COLO829 (cell line): ENCODE measurements at places on chromosomes 1 and 21.

- no peak for DNase-seq
These were observed 619.0 kb upstream of the CHRM3 start for GRCh38 chr1:238767321-238767720.

GRCh38 chr21:38753557-38753971 lies 52.2 kb upstream of the ETS2 start:
- no peak for DNase-seq

GRCh38 chr1:86504137-86504479 lies 35.4 kb downstream of the CLCA1 start:
- DNase-seq, result no peak

DNA sequence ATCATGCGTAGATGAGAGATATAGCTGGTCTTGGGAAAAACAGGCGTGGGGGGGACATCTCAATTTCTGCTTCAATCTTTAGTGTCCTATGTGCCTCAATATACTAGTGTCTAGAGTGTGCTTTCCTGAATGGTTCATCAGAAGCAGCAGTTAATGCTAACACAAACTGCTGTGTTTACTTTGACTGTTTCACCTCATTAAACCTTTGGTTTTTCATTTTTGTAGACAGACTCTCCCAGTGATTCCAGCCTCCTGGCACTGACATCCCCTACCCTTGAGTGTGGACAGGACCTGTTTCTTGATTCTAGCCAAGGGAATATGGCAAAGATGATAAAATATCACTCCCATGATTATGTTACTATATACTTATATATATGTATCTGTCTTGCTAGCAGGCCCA lies 37.6 kb downstream of the ZYG11A start:
- DNase-seq, result no peak

GRCh38 chr21:25243808-25244207 lies 363.5 kb downstream of the MRPL39 start:
- no peak for DNase-seq

DNA sequence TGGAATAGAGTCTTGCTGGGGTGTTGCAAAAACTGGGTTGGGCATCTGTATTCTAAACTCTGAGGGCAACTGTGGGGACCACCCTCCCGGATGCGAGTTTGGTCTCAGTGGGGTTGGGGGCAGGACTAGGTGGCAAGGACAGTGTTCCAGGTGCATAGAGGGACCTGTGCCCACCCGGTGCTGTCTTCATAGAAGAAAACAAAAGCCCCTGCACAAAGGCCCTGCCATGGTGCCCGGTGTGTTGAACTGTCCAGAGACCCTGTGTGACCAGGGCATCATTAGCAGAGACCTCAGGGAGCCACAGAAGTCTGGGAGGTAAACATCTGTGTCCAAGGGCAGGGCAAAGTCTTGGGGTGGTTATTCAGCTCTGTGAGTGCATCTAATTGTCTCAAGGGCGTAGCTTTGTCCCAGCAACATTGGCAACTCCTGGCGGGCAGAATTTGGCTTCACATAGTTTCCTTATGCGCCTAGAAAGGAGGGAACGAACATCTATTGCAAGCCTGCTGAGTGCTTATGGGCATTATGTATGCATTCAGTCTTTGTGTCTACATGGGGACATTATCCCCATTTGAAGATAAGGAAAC lies 72.2 kb upstream of the IFFO2 start:
- DNase-seq, result no peak

DNA sequence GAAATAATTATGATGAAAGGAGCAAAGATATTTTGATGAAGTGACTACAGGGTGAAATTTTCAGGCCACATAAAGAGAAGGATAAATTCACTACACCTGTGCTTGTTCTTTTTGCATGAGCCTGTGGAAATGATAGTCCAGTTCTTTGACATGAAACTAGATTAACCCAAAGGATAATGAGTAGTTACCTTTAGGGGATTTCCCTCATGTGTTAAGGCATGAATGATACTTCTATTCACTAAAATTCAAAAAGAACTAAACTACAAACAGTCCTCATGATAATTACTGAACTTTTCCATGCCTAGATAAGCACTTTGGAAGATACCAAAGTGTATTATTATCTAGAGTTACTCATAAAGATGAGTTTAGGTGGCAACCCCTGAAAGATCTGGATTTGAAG lies 244.3 kb downstream of the PTPRC start:
- no peak for DNase-seq

DNA sequence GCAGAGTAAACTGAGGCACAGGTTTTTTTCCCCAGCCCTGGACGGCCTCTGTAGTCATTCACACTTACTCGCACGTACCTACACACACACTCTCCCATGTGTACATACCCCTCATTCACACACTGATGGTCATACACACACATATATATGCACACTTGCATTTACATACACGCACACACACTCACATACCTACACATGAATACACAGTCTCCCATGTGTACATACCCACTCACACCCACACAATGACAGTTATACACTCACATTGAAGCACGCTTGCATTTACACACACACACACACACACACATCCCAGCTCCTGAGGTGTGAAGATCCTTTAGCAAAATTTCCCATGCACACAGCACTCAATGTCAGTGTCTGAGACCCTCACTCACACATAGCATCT lies 766 bp upstream of the FAM131C start:
- DNase-seq, result no peak

DNA sequence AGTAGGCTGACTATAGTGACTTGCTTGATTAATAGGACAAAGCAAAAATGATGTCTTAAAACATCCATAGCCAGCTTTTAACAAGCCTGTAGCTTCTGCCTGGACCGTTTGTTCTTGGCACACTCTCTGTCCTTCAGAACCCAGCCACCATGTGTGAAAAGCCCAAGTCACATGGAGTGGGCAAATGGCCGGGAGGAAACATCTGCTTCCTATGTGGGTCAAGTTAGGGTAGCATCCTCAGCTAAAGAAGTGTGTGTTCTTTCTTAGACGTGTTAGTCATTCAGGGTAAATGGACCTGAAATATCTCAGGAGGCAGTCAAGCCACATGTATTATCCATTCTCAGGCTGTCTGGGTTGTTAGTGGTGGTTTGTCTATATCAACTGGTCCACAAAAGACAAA lies 23.4 kb downstream of the RD3 start:
- DNase-seq, result no peak

DNA sequence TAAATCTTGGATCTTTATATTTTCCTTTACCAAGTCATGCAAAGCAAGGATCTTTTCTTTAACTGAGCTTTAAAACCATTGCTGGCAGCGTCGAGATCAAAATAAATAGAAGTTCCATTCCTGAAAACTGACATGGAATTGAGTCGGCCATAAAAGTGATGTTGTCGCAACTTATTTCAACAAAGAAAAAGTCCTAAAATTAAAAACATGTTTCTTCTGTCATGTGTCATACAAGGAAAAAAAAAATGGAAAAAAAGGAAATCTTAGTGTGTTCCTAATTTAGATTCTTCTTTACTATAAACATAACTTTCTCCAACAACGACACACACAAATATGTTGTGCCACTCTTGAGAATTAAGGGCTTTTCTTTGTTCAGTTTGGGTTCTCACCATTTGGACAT lies 34.9 kb downstream of the GREM2 start:
- no peak for DNase-seq

DNA sequence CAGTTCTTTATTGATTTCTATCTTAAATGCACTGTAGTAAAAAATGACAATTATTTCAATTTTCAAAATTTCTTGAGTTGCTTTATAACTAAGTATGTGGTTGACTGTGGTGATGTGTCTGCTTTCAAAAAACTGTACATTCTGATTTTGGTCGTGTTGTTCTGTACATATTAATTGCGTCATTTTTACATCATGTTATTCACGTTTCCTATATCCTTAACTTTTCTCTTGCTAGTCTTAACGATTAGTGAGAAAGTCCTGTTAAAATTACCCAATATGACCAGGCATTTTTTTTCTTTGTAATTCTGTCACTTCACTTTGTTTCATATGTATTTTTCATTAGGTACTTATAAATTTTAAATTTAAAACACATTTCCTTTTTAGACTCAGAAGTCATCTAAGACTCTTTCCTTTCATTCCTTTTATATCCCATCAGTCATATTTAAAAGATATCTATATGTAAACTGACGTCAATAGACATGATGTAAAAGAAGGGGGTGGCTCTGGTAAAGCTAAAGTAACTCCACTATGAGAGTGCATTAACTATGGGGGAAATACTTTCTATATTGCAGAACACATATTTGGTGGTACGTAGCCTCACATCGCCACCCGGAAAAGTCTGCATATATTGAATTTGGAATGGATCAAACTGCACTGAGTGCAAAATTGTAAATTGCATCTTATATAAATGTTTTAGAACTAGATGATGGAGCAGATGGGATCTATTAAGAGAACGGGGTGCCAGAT lies 1.1 kb upstream of the COA6 start:
- no peak for DNase-seq

GRCh38 chr1:106677181-106677580 lies 379.3 kb upstream of the PRMT6 start:
- no peak for DNase-seq

DNA sequence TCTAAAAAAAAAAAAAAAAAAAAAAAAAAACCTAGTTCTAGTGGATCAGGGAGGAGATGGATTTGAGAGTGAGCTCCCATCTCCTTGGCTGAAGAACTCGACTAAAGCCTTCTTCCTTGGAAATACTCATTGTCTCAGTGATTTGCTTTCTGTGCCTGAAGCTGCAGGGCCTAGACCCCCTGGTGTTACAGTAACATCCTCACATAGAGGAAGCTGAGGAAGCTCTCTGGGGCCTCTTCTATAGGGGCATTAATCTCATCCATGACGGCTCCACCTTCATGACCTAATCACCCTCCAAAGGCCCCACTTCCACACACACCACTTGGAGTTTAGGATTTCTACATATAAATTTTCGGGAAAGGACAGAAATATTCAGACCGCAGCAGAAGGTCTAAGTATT lies 95.9 kb upstream of the ETS2 start:
- DNase-seq, result no peak

- no peak for DNase-seq
These were observed 668 bp downstream of the RNF11 start for GRCh38 chr1:51236531-51237350.

- no peak for DNase-seq
These were observed 499.0 kb downstream of the RWDD3 start for GRCh38 chr1:95733031-95733430.

DNA sequence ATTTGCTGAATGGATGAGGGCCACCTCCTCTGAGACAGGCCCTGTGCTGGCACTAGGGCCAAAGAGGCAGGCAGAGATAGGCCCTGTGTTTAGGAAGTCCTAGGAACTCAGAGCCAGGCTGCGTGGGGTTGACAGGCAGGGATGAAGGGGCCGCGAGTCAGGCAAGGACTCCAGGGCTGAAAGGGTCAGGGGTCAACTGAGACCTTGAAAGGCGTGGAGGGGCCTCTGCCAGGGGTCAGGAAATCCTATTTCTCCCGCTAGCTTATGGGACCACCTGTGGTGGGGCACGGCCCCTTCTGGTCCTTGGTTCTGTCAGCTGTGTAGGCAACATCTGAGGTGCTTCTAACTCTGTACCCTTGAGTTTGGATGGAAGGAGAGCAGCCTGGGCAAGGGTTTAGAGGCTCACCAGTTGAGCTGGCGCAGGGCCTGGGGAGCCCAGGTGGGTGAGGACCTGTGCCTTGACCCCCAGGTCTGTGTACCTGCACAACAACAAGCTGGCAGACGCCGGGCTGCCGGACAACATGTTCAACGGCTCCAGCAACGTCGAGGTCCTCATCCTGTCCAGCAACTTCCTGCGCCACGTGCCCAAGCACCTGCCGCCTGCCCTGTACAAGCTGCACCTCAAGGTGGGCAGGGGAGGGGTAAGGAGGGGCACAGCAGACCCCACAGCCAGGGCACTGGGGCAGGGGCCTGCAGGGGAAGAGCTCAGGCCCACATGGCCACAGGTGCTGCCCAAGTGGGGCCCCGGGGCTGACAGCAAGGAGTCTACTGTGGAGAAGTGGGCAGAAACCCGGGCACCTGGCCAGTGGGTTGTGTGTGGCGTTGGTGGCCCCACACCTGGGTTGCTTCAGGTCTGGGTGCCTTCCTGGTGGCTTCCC lies 14.9 kb downstream of the PODN start:
- DNase-seq, result no peak

GRCh38 chr1:21342961-21343838 lies 52.9 kb upstream of the ECE1 start:
- no peak for DNase-seq

- DNase-seq, result no peak
These were observed 74.7 kb downstream of the PSMG1 start for GRCh38 chr21:39108291-39109162.

DNA sequence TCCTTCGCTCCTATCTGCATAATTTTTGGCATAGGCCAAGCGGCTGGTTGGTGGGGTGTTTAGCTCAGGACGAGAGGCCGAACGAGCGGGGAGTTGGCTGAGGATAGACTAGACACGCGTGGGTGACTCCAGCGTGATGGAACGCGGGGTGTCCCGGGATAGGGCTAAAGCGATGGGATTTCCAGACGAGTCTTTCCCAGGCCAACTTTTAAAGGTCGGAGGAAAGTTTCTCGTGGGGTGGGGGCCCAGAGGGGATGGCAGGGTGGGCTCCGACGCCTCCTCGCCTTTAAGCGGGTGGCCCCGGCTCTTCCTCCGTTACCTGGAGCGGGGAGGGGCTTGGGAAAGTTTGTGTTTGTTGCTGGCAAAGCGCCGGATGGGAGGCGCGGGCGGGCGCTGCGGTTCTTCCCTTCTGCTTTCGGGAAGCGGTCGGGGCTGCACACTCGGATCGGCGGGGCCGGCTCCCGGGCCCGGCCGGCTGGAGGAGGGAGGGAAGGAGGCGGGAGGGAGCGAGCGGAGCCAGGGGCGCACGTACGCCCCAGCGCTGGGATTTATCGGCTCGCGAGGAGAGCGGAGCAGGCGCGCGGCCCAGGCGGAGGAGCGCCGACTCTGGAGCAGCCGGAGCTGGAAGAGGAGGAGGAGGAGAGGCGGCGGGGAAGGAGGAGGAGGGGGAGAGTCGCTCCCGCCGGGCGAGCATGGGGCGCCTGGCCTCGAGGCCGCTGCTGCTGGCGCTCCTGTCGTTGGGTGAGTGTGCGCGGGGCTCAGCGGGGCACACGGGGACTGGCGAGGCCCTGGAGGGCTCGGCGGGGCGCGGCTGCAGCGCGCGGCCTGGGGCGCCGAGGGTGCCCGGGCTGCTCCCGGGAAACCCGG lies at the start of gene PTGFRN:
PTGFRN (plus strand) TSS at position 405 of the 867 bp plus-strand sequence; CDS start at position 693, 288 bp downstream.
- DNase-seq, result peak; percentile 14

DNA sequence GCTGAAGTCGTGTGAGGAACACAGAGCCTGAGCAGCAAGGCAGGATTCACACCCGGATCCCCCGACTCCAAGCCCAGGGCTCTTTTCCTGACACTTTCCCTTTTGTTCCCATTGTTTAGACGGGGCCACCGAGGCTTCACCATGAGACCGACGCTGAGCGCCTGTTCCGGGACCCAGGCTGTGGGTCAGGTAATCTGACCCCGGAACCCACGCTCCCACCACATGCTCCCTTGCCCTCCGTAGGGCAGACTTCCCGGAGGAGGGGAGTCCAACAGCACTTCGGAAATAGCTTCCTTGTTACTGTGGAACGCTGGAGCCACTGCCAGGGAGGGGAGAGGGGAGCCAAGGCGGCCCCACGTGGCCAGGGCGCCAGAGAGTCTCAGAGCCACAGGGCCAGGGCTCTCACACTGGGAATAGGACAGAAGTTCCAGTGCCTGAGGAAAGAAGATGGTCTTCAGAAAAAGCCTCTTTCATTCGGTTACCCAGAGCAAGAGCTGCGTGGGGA lies 18.4 kb downstream of the RUNX3 start:
- no peak for DNase-seq
